ENCODE measurements at places on chromosomes 2 and 18.

- DNase-seq, result no peak
Measured at GRCh38 chr2:226362980-226363379, 436.6 kb downstream of the IRS1 start.

DNA sequence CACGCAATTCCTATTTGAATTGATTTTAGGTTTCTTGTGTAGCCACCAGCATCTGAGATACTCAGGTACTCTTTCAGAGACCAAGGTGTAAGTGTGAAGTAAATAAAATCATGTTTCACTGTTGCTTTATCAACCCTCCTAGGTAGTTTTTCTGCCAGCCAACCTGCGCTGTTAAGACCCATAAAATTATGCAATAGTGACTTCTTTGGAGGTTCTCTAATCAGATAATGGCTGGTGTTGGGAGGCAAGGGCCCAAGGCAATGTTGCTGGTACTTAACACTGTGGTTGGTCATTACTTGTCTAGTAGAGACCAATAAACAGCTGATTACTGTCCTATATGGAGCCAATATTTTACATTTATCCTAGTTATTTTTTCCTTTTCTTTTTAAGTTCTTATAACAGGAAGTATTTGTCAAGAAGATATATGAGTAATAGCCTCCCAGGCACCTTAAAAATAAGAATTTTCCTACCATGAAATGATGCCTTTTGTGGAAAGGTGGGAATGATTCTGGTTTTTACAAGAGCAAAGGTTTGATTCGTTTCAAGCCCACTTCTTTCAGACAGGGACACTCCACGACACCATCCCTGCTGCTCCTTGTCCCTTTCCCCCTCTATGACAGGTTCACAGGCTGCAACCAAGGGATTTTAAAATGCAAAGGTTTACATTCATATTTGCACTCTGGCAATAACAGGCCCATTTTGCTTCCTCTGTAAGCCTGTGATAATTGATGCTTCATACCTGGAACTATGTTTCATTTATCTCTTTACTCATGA, 259.3 kb downstream of the MEIS1 start:
- DNase-seq, result no peak

DNA sequence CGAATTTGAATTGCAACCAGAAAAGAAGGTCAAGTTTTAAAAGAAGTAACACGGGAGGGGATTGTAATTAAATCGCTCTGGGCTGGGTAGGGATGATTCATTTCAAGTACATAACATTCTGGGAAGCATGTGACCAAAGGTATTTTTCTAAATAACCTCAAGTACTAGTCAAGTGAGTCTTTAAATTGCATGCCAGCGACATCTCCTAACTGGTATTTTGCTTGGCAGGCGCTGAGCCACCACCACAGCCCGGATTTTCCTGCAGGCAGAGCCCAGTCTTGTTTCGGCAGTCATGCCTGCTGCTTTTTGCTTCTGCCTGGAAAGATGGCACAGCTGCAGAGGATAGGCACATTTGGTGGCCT, 33.7 kb upstream of the NPAS2 start:
- no peak for DNase-seq

DNA sequence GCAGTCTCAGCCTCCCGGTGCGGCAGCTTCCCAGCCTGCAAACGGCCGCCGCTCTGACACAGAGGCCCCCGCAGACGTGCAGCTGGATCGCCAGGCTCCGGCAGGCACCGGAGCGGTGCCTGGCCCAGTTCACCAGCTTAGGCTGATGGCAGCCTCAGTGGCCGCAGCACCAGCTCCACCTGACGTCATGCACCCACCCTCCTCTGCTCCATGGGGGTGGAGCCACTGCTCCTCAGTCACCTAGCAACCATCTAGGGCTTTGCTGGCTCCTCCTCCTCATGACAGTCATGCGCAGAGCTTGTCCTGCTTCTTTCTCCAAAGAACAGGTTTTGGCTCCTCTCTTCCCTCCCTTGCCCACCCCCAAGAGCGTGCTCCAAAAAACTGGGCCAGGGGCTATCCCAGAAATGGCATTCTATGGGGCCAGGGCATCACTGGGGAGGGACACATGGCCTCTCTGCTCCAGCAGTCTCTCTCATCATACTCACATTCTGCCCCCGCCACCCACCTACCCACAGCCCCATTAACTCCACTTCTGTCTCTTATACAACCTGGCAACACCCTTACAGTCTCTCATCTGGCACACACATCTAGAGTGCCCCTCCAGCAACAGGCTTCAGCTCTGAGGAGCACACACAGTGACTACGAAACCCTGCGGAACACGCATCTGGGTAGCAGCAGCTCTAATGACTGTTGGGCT, 5.5 kb downstream of the DCTN1 start:
- peak; percentile 62 for DNase-seq

GRCh38 chr2:112166806-112167499, 28.8 kb downstream of the FBLN7 start:
- no peak for DNase-seq

- no peak for DNase-seq
Measured at GRCh38 chr2:20549691-20550348, 101.1 kb downstream of the HS1BP3 start.

- DNase-seq, result no peak
Measured at GRCh38 chr2:233034091-233034882, 1.8 kb downstream of the NEU2 start.

GRCh38 chr2:191724015-191724414, 46.1 kb downstream of the NABP1 start:
- DNase-seq, result no peak

DNA sequence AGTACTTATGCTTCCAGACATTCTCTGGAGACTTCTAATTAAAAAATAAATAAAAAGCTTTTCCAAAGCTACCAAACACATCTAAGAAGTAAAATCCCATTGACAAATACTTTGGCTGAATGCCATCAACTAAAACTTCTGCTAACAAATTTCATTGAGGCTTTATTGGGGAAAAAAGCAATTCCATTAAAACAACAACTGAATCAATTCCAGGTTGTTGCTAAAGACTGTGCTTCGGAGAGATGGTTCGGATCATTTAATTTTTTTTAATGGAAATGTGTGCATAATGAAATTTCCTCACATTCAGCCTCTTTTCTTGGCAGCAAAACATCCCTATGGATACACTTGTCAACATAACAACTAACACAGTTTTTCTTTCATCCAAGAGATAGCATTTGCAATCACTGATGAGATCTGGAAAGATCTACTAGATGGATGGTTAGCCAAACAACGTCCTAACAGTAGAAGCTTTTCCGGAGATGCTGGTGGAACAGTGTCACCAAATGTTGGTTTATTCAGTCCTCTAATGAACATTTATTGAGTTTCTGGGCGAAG, 446.1 kb upstream of the FAM98A start:
- DNase-seq, result no peak

DNA sequence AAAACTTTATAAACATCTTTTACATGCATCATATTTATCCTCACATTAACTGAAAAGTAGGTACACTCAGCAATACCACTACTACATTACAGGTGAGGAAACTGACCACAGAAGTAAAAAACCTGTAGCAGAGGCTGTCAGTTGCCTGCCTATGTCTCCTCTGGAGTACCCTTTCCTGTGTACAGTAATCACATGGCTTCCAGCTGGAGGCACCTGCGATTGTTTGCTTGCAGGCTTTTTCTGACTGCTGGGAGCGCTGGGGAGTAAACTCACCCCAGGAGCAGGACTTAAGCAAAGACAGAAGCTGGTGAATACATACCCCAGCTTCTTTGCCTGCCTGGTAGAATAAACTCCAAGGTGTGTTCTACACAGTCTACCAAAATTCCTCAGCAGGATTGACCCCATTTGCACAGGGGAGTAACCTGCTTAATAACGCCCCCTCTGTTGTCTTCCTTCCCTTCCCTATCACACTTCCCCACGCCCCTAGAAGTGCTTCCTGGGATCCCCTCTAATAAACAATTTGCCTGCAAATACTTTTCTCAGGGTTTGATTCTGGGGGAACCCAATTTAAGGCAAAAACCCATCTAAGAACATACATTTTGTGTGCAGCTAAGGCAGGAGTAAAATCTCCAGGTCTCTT, 138.9 kb downstream of the PTH2R start:
- peak; percentile 23 for DNase-seq

DNA sequence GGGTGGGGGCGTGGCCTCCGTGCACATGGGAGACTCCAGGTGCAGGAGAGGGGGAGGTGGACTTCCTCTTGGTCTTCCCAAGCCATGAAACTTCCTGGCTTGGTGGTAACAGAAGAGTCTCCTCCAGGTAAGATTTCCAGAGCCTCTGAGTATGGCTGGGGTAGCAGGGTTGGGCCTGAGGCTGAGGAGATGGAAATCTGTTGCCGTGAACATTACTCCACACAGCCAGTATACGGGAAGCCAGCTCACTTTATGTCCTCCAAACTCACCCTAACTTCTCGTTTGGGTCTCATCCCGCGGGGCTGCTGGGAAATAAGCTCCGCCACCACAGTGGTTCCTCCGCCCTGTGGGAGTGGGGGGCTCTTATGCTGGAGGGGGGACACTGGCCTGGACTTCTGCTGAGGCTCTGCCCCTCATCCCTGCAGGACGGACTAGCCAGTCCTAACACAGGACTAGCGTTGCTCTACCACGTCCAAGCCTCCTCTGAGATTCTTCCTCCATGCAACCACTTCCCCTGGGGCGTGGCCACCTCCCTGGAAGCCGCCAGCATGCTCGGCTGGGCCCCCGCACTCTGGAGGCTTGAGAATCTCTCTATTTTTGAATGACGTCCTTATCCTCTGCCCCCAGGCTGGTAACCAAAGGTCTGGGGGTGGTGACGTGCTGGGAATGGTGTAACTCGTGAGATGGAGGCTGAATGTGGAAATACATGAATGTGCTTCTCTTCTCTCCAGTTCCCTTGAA, 777 bp upstream of the RAB17 start:
- DNase-seq, result no peak

GRCh38 chr2:12718711-12719399, 2.1 kb downstream of the TRIB2 start:
- DNase-seq, result peak; percentile 11

- DNase-seq, result no peak
Measured at GRCh38 chr2:48448274-48449061, 81.5 kb upstream of the STON1 start.

- DNase-seq, result no peak
Measured at GRCh38 chr18:61946449-61946848, 53.6 kb upstream of the RNF152 start.

- DNase-seq, result no peak
Measured at GRCh38 chr2:20403774-20404312, 43.0 kb upstream of the RHOB start.

DNA sequence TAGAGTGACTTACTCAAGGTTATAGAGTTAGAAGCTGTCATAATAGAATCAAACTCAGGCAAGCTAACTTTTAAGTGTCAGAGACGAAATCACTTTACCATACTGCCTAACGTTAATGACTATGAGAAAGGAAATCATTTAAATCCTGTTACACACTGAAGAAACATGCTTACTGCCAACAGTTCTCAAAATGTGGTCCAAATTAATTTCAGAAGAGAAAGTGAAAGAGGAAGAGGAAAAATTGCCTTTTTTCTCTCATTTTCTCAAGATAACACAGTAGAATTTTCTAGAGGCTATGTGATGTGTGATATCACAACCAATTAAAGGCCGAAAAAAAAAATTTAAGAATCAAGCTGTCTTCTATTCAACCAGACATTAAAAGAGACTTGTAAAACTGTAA, 1362.7 kb upstream of the CHAC2 start:
- no peak for DNase-seq

GRCh38 chr2:128770143-128771085, 451.7 kb upstream of the HS6ST1 start:
- no peak for DNase-seq

- DNase-seq, result no peak
Measured at GRCh38 chr18:78833833-78834232, 145.8 kb upstream of the SALL3 start.

DNA sequence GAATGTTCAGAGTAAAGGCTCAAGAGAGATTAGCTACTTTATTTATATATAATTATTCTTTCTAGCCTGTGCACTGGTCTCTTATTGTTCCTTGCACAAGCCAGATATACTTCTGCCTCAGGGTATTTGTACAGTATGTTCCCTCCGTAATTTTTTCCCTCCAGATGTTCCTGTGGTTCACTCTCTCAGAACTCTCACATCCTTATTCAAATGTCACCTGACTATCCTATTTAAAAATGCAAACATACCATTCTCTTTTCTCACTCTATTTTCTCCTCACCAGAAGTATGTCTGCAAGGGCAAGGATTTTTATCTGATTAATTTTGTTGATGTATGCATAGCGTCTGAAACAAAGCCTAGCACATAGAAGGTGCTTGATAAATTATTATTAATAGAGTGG, 64.0 kb upstream of the CERS6 start:
- DNase-seq, result no peak

DNA sequence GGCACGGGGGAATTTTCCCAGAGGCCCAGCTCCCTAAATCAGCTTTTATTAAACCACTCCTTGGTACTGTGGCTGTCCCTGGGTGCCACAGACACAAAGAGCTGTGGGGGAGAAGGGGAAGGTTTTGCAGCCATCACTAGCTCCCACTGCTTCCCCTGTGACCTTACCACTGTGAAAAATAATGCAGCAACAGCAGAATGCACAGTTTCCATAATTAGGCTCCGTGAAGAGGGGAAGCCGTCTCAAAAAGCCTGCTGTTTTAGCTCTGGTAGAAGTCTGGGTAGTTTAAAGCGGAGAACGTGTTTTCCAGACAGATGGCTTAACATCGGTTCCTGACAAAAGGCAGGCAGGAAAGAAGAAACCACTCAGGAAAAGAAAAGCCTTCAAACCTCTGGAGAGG, 27.5 kb upstream of the CAB39 start:
- DNase-seq, result no peak

GRCh38 chr2:37324786-37325624, at the start of gene PRKD3:
Gene PRKD3 (minus strand): TSS chr2:37324833. CDS start chr2:37316524, 8,309 bp downstream.
- peak; percentile 81 for DNase-seq

DNA sequence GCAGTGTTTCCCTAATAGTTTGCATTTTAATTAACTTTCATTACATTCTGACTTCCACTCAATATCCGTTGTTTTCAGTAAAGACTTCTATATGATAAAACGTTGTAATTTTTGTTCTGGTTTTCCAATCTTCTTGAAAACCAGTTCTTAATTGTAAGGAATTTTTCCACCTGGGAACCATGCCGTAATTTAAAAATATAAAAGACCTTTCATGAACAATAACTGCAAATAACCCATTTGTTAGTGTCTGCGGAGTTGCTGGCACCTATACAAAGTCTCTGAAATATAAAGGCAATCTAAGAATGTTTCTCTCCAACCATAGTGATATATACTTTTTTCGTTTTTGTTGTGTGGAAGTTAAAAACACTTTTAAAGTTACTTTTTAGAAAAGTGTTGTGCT, 7.7 kb upstream of the SATB2 start:
- DNase-seq, result no peak

DNA sequence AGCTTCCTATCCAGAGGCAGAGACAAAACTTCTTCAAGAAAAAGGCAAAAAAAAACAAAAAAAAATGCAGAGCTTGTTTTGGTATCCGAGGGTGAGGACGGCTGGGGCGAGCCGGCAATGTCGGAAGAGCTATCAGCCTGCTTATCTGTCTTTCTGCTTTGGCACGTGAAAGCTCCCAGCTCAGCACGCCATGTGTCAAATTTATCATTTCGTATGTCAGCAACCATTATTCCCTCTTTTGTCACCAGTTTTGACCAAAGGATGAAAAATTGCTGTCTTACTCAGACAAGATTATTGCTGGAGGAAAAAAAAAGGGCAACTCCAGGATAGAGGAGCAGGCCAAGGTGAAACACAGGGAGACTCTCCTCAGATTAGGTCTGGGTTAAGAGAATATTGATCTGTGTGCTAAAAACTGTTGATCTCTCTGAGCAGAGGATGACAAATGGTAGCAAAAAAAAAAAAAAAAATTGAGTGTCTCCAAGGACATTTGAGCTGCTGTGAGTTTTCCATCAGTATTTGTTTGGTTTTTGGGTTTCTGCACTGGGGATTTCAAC, 532.0 kb upstream of the POU3F3 start:
- no peak for DNase-seq
